ENCODE measurements at places on chromosomes 13 and 19.
A peak's percentile ranks its signal among the peaks of the same experiment; 100 is the strongest.

DNA sequence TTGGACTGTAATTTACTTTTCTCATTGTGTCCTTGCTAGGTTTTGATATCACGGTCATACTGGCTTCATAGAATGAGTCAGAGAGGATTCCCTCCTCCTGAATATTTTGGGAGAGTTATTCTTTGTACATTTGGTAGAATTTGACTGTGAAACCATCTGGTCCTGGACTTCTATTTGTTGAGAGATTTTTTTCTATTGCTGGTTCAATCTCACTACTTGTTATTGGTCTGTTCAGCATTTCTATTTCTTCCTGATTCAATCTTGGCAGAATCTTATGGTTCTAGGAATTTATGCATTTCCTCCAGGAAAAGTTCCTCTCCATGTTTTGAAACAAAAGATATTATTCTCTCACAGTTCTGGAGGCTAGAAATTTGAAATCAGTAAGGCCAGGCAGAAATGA, 4.9 kb upstream of the CD33 start:
- no peak for DNase-seq

- DNase-seq = no peak
Measured at GRCh38 chr19:18098891-18099622, 1.5 kb downstream of the MAST3 start.

- no peak for DNase-seq
Measured at GRCh38 chr19:57436417-57436816, 1.3 kb downstream of the ZNF749 start.

- no peak for DNase-seq
Measured at GRCh38 chr19:1752757-1753728, at the start of gene ONECUT3. Gene ONECUT3 (plus strand): TSS chr19:1753506. CDS start chr19:1753663, 157 bp downstream.

DNA sequence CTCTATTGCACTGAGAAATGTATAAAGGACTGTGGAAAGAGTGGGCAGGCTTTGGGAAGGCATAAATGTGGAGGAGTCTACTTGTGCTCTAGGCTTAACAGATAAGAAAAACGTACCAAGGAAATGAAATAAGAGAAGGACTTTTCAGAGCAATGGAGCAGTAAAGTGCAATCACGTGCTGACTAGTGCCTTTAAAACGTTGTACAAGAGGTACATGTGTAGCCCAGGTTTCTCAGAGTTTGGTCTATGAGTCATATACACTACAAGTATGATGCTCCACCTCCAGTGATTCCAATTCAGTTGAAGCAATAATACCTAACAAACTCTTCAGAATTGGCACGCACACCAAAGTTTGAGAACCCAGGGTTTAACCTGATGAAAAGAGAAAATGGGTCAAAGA, 13.4 kb upstream of the FNDC3A start:
- DNase-seq = no peak

DNA sequence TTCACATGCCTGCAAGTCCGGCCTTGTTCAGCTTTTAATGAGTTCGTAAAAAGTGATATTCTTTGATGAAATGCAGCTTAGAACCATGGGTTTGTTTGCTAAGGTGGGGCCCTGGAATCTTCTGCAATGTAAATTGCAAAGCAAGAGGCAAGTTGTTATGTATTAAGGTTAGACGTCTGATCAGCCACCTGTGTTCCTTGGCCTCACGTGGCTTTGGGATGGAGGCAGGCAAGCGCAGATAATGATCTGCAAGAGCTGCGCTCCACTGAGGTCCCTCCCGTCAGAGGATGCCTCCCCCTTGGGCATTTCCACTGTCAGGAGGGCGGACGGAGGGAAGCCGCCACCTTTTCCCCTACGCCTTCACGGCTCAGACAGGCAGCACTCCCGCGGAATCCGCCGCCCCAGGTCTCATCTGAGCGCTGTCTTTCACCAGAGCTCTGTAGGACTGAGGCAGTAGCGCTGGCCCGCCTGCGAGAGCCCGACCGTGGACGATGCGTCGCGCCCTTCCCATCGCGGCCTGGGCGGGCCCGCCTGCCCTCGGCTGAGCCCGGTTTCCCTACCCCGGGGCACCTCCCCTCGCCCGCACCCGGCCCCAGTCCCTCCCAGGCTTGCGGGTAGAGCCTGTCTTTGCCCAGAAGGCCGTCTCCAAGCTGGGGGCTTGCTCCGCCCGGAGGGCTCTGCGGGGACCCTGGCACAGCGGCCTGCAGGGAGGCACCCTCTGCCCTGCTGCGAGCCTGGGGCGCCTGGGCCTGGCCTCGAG, 110.9 kb downstream of the CRYL1 start:
- no peak for DNase-seq

GRCh38 chr13:98595134-98595533, 18.2 kb upstream of the STK24 start:
- DNase-seq = no peak

DNA sequence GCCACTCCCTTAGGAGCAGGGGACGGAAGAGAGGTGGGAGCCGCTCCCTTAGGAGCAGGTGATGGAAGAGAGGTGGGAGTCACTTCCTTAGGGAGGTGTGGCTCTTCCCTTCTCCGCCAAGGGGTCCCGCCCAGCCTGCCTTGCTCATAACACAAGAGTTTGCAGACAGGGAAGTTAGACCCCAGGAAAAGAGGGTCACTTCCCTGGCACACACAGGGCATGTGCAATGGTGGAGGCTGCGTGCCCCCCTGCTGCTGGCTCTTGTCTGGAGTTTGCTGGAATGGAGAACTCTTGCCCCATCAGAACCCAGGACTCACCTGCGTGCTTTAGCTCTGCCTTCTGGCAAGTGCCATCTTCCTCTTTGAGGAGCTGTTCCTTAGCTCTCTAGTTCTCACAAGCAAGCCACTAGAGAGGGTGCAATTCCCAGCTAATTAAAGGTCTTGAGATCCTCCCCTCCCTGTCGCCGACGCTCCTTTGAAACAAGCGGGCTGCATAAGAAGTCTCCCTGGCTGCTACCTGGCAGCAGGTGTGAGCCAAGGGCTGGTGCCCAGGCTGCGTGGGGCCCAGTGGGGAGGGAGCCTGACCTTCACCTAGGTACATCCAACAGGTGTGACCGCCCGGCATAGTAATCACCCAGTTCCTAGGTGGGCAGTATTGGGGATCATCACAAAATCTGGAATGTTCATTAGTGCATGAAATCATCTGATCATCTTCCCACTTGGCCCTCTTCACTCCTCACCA, 281.6 kb downstream of the ZNF536 start:
- no peak for DNase-seq

DNA sequence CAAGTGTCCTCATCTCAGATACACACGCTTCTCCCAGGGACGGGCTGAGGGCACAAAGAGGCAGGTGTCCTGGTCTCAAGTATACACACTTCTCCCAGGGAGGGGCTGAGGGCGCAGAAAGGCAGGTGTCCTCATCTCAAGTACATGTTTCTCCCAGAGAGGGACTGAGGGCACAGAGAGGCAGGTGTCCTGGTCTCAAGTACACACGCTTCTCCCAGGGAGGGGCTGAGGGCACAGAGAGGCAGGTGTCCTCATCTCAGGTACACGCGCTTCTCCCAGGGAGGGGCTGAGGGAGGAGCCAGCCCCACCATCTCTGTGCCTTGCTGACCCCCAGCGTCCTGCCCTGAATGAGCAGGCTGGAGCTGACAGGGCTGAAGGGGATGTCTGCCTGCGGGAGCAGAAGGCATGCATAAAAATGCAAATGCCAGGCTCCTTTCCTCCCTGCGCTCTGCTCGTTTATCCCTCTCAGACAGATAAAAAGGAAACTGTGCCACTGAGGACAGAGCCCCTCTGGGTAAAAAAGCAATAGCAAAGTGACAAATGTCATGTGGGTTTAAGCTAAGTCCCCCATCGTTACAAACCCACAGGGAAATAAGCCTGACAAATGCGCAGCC, 96.1 kb upstream of the UQCRFS1 start:
- DNase-seq = no peak

GRCh38 chr19:4057931-4058692, 8.6 kb downstream of the ZBTB7A start:
- DNase-seq = no peak

DNA sequence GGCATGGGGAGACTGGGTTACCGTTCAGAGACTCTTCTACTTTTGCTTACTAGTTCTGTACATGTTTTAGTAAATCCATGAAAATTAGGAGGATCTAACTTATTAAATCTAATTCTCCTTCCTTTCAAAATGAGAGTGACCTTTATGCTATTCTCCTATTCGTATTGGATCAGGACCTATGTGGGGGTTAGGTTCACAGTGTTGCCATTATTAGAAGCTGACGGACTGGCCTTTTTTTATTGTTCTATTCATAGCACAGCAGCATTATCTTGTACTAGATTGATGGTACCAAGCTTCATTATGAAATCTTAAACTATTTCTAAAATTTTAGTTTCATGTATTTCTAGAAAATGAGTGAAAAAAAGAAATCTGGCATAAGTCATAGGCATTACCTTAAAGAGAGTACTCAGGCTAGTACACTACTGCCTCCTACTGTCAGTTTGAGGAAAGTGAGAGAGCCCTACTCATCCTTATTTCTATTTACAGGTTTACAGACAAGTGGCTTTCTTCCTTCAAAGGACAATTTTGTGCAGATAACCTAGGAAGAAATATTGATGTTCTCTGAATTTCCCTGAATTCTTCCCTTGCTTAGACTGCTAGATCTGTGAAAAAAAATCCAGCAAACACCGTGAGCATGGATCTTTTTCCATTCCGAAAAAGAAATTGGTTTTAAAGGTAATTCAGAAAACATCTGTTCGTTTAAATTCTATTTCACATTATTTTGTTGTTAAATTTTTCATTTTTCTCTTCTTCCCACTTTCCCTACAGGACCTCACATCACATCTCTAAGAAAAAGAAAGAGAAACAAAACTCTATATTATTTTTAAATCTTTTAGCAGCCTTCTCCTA, 485.5 kb downstream of the DIAPH3 start:
- peak; percentile 12 for DNase-seq

DNA sequence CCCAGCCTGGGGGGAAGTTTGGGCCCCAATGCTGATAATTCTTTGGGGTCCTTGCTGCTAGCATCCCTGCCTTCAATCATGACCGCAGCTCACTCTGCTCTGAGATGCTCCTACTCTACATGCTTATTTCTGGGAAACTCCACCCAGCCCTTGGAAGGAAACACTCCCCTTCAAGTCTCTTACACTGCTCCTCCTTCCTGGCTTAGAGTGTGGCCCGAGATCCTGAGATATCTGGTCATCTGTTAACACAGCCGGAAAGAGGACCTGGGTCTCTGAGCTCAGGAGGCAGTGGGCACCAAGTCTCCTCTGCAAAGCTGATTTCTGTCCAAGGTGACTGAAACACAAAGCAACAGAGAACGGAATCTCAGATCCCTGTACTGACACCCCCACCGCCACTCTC, 33.0 kb downstream of the CYP4F2 start:
- no peak for DNase-seq

DNA sequence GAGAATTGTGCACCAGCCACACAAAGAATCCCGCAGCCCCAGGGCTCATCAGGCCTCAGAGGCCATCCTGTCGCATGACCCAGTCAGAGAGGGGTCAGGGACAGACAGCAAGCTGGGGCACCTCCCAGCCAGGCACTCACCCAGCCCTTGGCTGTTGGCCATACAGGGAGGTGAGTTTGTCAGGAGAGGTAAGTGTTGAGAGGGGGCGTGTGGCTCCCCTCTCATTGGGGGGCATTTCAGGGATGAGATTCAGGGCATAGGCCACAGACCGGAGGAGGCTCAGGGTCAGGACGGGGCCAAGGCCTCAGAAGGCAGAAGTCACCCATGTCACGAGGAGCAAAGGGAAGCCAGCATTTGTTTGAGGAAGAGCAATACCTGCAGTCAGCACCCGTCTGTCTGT, 37.1 kb downstream of the MYO9B start:
- DNase-seq = no peak

DNA sequence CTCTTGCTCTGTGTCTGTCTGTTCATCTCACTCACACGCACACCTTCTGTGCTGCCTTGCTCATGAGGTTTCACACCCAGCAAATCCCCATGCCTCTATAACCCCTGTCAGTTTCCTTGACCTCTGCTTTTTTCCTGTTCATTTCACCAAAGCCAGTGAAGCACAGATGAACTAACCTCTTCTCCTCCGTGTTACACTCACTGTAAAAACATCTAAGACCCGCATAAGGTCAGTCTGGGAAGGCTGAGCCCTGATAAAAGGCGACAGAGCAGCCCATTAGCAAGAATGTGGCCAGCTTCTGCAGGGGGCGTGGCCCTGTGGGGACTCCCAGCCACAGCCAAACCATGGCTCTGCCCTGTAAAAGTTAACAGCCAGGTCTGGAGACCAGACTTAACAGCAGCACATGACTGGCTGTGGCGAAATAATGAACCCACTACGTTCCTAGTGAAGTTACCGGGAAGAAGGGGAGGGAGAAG, 42.8 kb upstream of the NPAS1 start:
- no peak for DNase-seq

- DNase-seq = no peak
Measured at GRCh38 chr19:17333611-17334413, 843 bp downstream of the ANO8 start.

GRCh38 chr13:98298599-98298998, 121.5 kb upstream of the RNF113B start:
- DNase-seq = no peak

GRCh38 chr13:110503979-110504499, 57.5 kb downstream of the RAB20 start:
- no peak for DNase-seq

DNA sequence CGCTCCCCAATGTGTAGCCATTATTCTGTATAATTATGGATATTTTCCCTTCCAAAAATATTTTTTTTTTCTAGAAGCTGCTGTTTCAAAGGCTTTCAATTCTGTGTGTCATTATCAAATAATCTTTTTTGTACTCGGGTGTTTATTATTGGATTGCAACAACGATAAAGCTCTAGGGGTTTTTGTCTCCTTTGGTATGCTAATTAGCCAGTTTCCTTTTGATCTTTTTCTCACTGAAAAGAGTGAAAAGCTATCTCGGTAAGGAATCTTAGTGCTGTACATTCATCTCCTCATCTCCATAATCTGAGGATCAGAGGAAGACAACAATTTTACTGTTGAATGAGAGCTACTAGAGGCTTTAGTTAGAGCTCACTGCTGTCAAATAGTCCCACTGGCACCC, 136.6 kb downstream of the OLFM4 start:
- no peak for DNase-seq

- no peak for DNase-seq
Measured at GRCh38 chr13:102035969-102036368, 365.9 kb downstream of the FGF14 start.

- no peak for DNase-seq
Measured at GRCh38 chr13:83824120-83824519, 58.2 kb downstream of the SLITRK1 start.

GRCh38 chr19:55229145-55229788, 704 bp upstream of the TMEM86B start:
- DNase-seq = no peak

- no peak for DNase-seq
Measured at GRCh38 chr13:46478651-46479050, 74.3 kb upstream of the LRCH1 start.

DNA sequence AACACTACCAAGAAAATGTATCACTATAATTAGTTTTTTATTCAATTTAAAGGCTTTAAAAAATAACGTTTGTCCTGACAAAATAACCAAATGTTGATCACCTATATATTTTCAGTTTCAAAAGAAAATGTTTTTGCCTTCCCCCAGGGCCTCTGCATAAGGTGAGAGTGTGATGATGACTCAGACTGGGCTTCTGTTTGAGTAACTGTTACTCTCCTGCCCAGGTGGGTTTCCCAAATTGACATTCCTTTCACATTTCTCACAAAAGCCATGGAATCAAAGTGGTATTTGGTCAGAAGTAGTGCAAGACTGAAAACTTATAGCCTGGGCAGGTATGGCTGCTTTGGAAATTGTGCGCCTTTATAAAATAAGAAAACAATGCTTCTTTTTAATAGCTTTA, 180.6 kb downstream of the COG6 start:
- DNase-seq = no peak
